ENCODE measurements at places on chromosomes 12 and 14. TPM values are rescaled to one million over a fixed set of nuclear protein-coding genes. Genes with fewer than 3 reads are reported as not detected.

PTGDR gene
- total RNA-seq = 0.23 TPM

FAM161B gene
- total RNA-seq = 3.2 TPM

TAS2R9 gene
- not detected for total RNA-seq

LRTM2 gene
- not detected for total RNA-seq

SLC6A12 gene
- total RNA-seq = 0.26 TPM

SLC22A17 gene
- 35.3 TPM for total RNA-seq

ABHD4 gene
- total RNA-seq = 77.7 TPM

GRCh38 chr12:126480451-126480850 is 1415.2 kb downstream of the AACS start:
- DNase-seq = no peak

GRCh38 chr12:128268379-128268995 is 1.5 kb downstream of the TMEM132C start:
- no peak for DNase-seq

GRCh38 chr14:20905676-20906075 is 14.5 kb downstream of the RNASE3 start:
- DNase-seq = no peak

DNA sequence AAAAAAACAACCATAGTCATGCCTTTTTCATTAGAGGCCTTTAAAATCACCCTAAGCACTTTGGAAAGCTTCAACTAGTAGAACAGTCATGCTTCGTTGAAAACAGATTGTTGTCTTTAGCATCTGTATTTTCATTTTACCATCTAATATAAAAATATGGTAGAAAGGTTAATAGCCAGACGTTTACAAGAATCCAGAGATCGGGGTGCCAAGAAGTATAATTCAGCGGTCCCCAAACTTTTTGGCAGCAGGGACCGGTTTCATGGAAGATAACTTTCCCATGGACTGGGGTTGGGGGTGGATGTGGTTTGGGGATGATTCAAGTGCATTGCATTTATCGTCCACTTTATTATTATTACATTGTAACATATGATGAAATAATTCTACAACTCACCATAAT is 138.4 kb downstream of the GLT1D1 start:
- no peak for DNase-seq

DNA sequence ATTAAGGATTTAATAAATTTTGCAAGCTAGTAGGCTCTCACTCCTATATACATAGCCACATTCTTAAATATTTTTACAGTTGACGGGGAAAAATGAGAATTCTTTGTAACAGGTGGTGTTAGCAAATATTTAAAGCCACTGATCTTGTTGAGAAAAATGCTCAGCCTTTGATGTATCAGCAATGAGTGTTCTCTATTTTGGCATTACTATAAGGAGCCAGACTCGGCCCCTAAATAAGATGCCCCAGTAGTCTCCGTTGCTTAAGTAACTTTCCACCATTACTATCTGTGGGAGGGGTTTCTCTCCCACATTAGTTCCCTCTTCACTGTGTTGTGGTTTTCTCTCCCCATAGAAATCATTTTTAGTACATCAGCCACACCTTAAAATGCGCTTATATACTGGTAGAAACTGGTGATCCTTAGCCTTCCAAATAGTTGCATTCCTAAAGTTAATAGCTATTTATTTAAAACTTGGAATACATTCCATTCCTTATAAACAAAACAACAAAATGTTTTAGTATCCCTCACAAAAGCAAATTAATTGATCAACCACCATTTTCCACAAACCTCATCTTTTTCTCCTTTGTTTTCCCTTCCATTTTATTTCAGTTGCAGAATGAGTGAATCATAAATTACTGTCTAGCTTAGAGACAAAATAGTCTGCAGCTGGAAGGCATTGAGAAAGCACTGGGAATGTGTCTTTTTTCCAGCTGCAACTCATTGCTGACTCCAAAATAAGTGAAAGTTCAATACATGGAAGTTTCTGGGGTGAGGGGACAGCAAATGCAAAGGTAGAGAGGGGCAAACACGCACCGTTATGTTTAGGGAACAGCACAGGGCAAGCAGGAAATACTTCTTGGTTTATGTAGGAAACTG is 84.7 kb upstream of the FERMT2 start:
- DNase-seq = no peak

GRCh38 chr12:107475900-107476299 is 209.7 kb upstream of the PWP1 start:
- no peak for DNase-seq

DNA sequence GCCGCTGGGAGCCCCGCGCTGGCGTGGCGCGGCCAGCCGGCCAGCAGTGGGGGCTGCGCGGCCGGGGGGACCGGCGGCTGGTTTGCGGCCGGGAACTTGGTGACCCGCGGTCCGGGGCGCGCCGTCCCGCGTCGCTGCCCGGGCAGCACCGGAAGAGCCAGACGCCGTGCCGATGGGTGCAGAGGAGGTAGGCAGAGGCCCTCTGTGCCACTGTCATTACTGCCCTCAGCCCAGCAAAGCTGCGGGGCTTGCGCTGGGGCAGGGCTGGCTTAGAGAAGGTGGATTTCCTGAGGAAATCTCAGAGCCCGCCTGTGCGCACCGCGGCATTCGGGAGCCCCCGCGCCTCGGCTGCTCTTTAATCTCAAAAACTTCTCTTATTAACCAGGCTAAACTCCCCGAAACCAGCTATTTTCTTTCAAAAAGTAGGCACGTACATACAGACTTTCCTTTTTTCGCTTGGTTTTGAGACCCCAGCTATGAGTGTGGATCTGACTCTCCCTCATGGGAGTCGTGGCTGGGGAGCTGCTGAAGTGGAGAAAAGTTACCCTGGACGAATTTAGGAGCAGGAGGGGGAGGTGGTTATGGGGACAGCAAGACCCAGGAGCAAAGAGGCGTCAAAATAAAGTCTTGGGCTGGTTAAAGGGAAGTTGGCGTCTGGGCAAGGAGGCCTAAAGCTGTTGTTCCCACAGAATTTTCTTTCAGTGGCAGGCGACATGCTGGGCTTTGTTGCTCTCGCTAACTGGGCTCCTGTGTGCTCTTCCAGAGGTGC is 802 bp downstream of the SUSD6 start:
- DNase-seq = peak; percentile 39

DNA sequence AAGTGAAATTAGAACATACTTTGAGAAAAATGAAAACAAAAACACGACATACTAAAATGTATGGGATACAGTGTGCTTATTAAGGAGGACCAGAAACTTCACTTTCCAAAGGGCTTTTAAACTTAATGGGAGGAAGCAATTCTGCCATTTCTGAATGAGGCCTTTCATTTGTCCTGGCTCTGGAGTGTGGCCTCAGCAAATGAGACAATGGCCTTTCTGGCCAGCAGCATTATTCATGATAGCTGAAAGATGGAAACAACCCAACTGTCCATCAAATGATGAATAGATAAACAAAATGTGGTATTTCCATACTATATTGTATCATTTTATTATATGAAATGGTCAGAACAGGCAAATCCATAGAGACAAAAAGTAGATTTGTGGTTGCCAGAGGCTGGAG is 338.6 kb downstream of the CEP128 start:
- DNase-seq = no peak

DNA sequence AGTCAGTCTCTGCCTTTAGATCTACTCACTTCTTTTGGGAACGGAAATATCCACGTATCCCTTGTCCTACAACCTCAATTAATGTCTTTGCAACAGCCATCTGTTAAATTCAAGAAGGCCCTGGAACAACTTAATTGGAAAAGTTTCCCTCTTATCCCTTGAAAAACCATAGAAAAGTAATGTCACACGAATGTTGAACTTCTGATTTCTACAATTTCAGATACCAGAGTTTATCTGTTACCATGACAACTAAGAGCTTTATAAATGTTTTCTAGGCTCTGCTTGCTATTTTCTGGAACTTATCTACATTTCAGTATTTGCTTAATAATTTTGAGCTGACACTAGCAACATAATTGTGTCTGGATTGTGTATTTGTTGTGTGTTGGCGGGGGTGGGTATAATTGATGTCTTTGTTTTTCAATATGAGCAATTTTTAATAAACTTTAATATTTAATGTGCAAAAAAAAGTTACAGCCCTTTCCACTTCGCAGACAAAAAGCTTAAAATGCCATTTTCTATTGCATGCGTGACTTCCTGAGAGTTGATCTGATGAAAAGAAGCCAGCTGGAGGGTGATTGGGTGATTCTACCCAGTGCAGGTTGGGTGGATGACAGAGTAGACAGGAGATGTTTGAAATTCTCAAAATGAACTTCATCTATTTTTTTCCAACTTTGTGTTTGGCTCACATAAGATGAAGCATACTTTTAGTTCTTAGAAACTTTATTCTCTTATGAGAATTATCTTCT is 11.8 kb upstream of the EDDM3A start:
- no peak for DNase-seq

DNA sequence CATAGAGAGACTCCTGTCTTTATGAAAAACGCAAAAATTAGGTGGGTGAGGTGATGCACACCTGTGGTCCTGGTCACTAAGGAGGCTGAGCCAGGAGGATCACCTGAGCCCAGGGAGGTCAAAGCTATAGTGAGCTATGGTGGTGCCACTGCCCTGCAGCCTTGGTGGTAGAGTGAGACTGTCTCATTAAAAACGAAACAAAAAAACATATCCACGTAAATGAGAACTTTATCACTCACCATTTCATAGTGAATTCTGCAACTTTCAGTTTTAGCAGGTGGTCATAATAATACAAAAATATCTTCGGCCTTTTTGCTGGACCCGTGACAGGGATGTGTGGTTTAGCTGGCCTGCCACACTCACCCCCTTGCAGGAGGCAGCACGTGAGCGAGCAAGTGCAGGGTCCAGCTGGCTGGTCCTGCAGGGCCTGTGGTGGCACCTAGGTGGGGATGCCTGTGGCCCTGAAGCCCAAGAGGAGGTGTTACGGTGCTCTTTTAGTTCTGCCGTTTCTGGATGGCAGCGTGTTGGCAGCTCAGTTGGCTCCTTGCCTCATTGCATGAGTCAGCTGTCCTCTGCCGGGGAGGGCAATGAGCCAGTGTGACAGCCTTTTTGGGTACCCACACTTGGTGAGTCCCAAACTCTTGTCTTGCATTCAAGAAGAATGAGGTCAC is 1330.7 kb upstream of the TMEM132C start:
- DNase-seq = no peak

DNA sequence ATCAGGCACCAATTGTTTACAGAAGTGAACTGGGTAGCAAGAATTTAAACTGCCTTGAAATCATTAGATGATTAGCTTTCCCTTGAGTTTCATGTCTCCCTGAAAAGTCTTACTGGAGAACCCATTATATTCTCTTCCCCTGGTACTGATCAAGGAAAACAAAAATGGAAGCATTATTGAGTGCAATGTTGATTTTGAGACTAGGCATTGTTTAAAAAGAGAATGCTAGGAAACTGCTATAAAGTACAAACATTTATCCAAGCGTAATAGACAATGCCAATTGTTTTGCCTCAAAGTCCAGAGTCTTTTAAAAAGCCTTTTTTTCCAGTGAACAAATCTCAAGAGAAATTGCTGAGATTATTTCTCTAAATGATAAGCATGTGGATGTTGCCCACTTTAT is 197.0 kb downstream of the CCER1 start:
- DNase-seq = no peak

DNA sequence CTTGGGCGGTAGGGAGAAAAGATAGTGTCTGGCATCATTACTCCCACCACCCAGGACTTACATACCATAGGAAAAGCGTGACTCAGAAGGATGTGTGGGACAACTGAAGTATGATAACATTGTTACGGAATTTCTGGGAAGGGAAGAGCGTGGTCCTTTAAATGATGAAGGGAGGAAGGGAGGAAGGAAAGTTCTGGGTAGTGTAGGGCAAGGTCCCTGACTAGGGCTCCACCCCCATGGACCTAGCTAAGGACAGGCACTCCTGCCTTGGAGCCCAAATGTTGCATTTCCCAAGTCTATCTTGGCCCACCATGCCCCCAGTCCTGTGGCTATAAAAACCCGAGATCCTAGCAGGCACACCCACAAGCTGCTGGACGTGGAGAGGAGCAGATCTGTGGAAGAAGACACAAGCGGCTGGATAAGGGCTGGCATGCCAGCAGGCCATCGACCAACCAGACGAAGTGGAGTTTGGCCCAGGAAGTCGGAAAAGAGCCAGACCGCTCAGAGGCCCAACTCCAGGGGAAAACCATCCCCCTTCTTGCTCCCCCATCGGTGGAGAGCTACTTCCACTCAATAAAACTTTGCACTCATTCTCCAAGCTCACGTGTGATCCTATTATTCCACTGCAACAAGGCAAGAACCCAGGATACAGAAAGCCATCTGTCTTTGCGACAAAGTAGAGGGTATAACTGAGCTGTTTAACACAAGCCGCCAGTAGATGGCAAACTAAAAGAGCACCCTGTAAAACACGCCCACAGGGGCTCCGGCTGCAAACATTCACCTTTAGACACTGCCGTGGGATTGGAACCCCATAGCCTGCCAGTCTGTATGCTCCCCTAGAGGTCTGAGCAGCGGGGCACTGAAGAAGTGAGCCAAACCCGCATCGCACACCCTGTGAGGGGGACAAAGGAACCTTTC is 23.0 kb upstream of the RAB21 start:
- no peak for DNase-seq

DNA sequence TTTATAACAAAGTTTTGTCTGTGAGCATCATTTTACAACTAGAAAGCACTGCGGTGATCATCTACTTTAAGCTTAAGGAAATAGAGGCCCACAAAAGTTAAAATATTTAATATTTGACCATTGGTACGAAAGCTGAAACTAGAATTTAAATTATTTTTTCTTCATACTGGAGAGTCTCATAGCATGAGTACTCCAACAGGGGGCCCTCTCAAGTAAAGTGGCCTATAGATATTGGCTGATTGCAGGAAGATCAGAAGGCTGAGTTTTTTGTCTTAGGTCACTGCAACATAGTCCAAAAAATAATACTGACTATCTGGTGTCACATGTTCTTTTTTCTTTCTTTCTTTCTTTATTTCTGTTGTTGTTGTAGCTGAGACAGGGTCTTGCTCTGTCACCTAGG is 75.3 kb upstream of the ZDHHC17 start:
- DNase-seq = no peak

GRCh38 chr14:104702673-104703072 is 13.3 kb downstream of the INF2 start:
- no peak for DNase-seq

GRCh38 chr12:116194935-116195431 is 82.5 kb downstream of the MED13L start:
- no peak for DNase-seq

GRCh38 chr12:94832780-94833681 is 170.5 kb downstream of the NDUFA12 start:
- no peak for DNase-seq

All from endothelial cell (in vitro differentiated cells).